ENCODE measurements at places on chromosomes 16 and 17. TPM values are rescaled to one million over a fixed set of nuclear protein-coding genes. Genes with fewer than 3 reads are reported as not detected.

The LRRC37A3 gene
- polyA plus RNA-seq, result 23.1 TPM

The CDYL2 gene
- 2.6 TPM for polyA plus RNA-seq

The RUSF1 gene
- 42.9 TPM for polyA plus RNA-seq

The GGT6 gene
- polyA plus RNA-seq, result 0.11 TPM

The HOXB9 gene
- polyA plus RNA-seq, result 0.47 TPM

The PPP1R1B gene
- polyA plus RNA-seq, result 1.1 TPM

The TMEM106A gene
- polyA plus RNA-seq, result 6.9 TPM

- DNase-seq, result no peak
Measured at GRCh38 chr17:67466251-67466796, 89.2 kb downstream of the PITPNC1 start.

DNA sequence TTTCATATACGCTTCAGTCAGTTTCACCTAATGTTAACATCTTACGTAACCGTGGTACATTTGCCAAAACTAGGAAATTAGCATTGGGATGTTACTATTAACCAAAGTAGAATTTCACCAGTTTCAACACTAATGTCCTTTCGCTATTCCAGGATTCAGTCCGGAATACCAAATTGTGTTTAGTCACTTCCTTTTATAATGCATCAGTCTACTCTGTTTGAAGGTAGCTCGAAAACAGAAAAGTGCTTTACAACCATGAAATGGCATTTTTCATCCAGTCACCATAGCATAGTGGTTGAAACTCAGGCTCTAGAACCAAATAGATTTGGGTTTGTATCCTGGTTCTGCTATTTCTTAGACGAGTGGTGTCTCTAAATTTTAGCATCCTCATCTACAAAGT is 29.4 kb downstream of the AP2B1 start:
- DNase-seq, result no peak

- DNase-seq, result no peak
Measured at GRCh38 chr17:44931376-44931775, 16.1 kb upstream of the GFAP start.

GRCh38 chr17:81414756-81415516 is 19.7 kb downstream of the BAHCC1 start:
- no peak for DNase-seq

- DNase-seq, result no peak
Measured at GRCh38 chr17:50087912-50088405, 7.2 kb upstream of the PDK2 start.

GRCh38 chr17:69717214-69717613 is 302.7 kb downstream of the MAP2K6 start:
- no peak for DNase-seq

DNA sequence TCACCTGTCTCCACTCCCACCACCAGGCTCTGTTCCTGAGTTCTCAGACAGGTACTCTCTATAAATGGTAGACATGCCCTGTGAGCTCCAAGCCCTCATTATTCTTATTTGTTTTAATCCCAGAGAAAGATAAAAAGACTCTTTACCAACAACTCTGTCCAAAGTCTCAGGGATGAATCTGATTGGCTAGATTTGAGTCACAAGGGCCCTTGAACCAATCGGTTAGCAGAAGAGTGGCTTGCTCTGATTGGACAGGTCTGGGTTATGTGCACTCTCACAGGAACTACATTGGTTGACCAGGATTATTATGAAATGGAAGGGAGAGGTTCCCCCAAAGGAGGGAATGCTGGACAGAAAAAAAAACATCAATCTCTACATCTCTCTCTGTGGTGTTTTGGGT is 7.5 kb downstream of the COTL1 start:
- DNase-seq, result no peak

DNA sequence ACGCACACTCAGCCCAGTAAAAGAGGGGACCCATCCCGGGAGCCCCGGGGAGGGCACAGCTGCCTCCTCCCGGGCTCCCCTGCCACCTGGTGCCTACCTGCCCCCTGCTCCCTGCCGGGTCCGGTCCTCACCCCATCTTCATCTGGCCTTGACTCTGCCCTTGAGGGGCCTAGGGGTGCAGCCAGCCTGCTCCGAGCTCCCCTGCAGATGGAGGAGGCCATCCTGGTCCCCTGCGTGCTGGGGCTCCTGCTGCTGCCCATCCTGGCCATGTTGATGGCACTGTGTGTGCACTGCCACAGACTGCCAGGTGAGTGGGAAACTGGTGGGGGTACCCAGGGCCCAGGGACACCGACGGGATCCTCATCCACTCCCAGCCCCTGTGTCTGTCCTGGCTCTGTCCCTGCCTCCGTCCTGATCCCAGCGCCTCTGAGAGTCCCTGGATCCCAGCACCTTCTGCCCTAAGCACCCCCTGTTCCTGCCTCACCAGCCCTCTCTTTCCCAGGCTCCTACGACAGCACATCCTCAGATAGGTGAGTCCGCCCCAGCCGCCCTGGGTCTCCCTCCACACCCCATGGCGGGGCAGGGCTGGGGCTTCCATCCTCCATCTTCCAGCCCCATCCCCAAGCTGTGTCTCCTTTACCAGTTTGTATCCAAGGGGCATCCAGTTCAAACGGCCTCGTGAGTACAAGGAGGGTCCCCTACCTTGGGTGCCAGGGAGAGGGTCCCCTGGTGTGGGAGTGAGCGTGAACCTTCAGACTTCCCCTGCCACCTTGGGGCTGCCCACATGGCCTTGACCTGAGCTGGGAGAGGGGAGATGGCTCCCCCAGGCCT is 574 bp downstream of the LAT start:
- DNase-seq, result no peak

DNA sequence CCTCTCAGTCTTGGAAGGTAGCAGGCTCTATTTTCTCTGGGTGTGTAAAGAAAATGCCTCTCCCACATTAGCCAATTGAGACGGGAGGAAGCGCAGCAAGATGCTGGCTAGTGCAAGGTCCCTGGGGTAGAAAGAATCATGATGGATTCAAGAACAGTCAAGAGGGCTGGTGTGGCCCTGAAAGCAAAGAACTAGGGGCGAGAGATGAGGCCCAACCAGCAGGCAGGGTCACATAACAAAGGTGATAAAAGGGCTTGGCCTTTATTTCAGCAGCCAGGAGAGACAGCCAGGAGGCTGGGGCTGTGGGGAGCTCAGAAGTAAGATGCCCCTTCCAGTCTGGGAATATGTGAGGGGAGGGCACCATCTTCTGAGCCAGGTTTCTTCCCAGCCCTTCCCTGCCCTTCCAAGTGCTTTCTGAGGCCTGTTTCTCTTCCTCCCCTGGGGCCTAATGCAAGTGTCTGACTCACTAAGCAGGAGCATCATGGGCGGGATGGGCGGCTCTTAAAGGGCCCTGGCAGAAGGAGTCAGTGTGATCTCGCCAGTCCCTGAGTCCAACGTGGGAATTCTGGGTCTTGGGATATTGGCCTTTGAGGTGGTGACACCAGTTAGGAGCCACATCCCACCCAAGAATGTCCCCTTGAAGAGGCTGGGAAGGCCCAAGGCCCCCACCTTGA is 3.9 kb upstream of the NLRC5 start:
- DNase-seq, result no peak

GRCh38 chr16:67942510-67943255 is 1.2 kb downstream of the LCAT start:
- no peak for DNase-seq

GRCh38 chr17:74520016-74520434 is 11.2 kb downstream of the CD300LB start:
- DNase-seq, result peak; percentile 22

GRCh38 chr16:51657848-51658247 is 506.8 kb upstream of the SALL1 start:
- no peak for DNase-seq

- DNase-seq, result no peak
Measured at GRCh38 chr16:86209202-86209601, 301.1 kb upstream of the FOXF1 start.

- DNase-seq, result no peak
Measured at GRCh38 chr16:59899940-59900339, 1165.8 kb upstream of the GOT2 start.

DNA sequence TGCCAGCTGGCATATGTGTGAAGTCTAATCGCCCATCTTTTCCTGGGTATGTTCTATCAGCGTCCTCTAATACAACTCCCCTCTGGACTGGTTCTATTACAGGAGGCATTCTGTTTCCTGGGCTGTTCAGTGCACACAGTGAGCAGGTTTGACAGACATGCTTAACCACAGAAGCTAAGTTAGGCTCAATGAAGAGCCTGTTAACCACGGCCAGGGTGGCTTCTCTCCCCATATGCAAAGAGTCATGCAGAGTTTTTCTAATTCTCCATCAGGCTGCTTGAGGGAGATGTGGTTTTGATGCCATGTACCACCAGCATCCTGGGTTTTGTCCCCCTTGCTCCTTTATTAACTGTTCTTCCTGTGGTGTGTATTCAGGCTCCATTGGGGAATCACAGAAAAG is 57.2 kb upstream of the ALOX12 start:
- no peak for DNase-seq

DNA sequence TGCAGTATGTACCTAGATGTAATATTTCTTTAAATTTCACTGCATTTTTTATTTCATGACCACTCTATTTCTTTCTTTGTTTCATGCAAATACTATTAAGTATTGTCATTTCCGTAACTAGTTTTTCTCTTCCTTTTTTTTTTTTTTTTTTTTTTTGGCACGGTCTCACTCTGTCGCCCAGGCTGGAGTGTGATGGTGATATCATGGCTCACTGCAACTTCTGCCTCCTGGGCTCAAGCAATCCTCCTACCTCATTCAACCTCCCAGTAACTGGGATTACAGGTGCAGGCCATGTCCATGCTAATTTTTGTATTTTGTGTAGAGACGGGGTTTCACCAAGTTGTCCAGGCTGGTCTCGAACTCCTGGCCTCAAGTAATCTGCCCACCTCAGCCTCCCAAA is 70.7 kb downstream of the TMEM114 start:
- DNase-seq, result no peak

- peak; percentile 90 for DNase-seq
Measured at GRCh38 chr17:43576563-43577229, 30.6 kb upstream of the ETV4 start.

DNA sequence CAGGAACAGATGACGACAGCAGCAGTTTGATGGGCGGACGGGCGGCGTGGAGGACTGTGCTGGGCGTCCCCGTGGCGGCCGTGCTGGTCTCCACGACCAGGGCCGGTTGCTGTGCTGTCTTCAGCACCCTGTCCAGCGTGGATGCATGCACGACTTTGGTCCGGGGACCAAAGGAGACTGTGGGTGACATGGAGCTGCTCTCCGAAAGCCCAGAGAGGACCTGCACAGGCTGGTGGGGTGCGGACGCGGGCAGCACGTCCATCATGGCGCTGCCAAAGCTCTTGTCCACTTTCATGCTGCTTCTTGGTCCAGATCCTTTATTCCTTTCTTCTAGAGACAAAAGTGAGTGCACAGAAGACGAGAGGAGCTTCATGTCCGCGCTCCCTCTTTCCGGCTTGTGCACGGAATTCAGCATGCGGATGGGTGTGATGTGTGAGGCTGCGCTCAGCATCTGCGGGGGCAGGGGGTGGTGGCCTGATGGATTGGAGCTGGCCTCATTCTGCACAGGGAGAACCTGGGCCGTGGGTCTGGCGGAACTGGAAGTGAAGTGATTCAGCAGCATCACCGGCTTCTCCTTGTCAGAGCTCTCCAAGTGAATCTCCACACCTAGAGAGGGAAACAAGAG is 20.3 kb downstream of the MAP1LC3B start:
- no peak for DNase-seq

- no peak for DNase-seq
Measured at GRCh38 chr17:69557339-69557738, 142.8 kb downstream of the MAP2K6 start.

DNA sequence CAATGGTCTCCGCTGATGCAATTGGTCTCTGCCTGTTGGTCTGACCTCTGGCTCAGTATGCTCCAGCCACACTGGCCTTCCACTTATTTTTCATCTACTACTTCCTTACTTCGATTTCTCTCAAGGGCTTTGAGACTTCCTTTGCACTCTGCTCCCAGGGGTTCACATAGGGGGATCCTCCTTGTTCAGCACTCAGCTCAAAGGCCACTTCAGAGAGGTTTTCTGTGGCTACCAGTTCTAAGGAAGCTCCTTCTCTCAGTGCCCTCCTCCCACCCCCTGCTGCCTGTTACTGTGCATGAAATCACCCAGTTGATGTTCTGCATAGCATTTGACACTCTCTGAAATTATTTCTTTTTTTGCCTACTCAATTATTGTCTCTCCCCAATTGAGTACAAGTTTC is 476.4 kb downstream of the HS3ST3B1 start:
- no peak for DNase-seq

DNA sequence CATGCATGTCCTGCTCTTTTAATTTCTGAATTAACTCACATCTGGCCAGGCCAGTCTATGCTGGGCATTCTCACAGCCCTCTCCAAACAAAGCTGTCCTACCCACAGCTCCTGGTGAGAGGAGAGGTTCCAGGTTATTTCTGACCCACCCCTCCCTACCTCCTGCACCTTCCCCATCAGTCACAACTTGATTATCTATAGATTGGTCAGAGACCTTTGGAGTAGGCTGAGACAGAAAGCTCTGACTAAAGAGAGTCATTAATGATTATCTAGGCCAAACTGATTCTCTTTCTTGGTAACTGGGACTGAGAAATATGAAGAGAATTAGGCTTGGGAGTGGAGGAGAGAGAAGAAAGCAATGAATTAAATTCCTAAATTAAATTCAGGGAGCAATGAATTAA is 1.4 kb upstream of the KRT222 start:
- no peak for DNase-seq

DNA sequence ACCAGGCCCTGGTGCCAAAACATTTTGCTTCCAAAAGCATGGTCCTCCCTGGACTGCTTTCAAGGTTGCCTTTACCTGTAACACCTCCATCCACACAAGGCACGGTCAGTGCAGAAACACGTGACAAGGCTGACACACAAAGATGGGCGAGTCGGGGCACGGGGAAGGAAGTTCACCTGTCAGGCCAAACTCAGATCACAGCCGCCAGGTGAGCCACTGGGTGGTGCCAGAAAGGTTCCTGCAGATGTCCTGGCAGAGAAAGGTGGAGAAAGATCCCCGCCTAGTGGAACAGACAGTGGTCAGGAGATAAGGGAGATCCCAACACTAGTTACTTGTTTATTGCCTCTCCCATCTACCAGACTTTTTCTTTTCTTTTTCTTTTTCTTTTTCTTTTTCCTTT is 155.3 kb downstream of the AIPL1 start:
- DNase-seq, result no peak

Measured in muscle of back (tissue), 13 donors.